ENCODE measurements at places on chromosomes 2 and 18.

- no peak for DNase-seq
These were observed 10.3 kb upstream of the TMEM37 start for GRCh38 chr2:119421304-119421703.

GRCh38 chr2:44553456-44553855 is 191.7 kb downstream of the CAMKMT start:
- DNase-seq: no peak

DNA sequence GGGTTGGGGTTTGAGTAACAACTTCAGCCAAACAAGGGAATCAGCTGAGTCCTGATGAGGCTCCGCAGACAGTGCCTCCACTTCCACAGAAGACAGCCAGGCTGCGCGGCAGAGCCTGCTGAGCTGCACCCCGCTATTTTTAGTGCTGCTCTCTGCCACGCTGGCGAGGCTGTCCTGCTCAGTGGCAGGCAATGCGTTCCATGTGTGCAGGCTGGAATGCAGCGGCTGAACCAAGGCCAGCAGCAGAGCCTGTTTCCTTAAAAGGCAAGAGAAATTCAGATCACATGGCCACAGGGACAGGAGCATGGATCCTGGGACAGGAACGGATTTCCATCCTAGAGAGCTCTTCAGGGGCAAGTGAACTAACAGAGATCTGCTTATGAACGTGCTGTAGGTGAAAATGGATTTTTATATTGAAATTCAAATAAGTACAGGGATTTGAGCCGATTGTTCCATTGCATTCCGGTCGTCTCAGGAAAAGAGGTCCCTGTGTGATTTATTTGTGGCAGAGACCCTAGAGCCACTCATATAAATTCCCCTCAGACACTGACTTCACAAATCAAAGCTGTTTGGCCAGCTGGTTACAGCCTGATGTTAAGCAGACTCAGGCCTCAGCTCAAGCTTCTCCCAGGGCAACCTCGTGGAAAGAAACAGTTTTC is 98.7 kb downstream of the COL6A3 start:
- no peak for DNase-seq

GRCh38 chr18:51751901-51752300 is 554.4 kb upstream of the MEX3C start:
- no peak for DNase-seq

GRCh38 chr18:23135550-23136325 is 453 bp downstream of the CABLES1 start:
- no peak for DNase-seq
